Peyer's patch (tissue), 4 donors: ENCODE measurements at places on chromosomes 6 and 20.

DNA sequence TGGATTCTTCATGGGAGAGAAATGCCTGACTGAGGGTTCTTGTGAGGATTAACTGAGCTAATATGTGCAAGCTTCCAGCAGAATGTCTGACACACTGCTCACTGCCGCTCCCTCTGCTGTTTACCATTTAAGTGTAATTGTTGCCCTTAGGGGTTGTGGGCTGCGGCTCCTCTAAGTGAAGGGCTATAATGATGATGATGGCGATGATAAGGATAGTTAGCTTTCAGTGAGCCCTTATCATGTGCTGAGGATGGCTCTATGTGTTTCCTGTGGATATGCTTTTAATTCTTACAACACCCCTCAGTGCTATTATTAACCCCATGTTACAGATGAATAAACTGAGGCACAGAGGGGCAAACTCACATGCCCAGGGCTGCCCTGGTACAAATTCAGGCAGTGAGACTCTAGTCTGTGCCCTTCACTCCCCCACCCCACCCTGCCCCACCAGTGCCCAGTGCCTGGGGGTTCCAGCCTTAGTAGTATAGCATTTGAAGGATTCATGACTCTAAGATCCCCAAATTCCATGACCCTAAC, 33.4 kb downstream of the TGM2 start:
- DNase-seq: no peak
- H3K36me3 ChIP-seq: peaks cover 48% of the 10 kb centered on the region
- no peaks in the 10 kb centered on the region for H3K4me1 ChIP-seq
- no peak overlapping the region for H3K27ac ChIP-seq
- H3K27me3 ChIP-seq: no peaks in the 10 kb centered on the region
- no peak overlapping the region for H3K4me3 ChIP-seq

GRCh38 chr6:44477293-44477894, 89.9 kb downstream of the CDC5L start:
- H3K4me3 ChIP-seq: no peak overlapping the region
- no peaks in the 10 kb centered on the region for H3K36me3 ChIP-seq
- H3K27me3 ChIP-seq: no peaks in the 10 kb centered on the region
- H3K4me1 ChIP-seq: peaks cover 5% of the 10 kb centered on the region
- H3K27ac ChIP-seq: no peak overlapping the region

DNA sequence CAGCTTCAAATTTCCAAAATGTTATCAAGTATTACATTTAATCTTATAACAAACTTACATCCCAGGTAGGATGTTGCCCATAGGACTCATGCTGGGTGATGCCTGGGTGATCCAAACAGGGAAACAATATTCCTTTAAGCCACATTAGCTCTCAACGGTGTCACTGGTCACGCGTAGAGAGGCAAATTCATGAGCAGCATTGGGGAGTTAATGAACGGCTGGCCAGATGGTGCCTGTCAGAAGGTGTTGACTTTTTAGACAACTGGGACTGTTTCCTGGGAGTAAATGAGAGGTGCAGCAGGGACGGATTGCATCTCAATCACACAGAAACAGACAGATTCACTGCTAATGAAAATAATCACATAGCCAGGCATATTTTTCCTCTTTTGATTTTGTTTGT, 83.3 kb upstream of the ID4 start:
- no peak overlapping the region for H3K27ac ChIP-seq
- no peak overlapping the region for H3K4me3 ChIP-seq
- H3K36me3 ChIP-seq: no peaks in the 10 kb centered on the region
- DNase-seq: no peak

DNA sequence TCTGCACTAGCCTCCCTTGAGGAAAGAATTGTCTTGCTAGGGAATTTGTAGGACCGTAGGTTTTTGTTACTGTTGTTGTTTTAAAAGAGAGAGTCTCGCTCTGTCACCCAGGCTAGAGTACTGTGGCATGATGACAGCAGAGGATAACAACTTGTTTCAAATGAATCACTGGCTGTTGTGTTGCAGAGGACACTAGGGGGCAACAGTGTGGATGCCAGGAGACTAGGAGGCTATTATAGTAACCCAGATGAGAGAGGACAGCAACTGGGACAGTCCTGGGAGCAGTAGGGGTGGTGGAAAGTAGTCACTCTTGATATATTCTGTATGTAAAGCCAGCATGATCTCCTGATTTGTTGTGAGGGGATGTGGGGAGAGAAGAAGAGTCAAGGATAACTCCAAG, 41.8 kb upstream of the LAMA4 start:
- no peak overlapping the region for H3K27ac ChIP-seq
- peaks cover 11% of the 10 kb centered on the region for H3K4me1 ChIP-seq
- H3K4me3 ChIP-seq: no peak overlapping the region
- DNase-seq: no peak
- H3K36me3 ChIP-seq: no peaks in the 10 kb centered on the region
- no peaks in the 10 kb centered on the region for H3K27me3 ChIP-seq

GRCh38 chr6:93749191-93749590, 329.8 kb upstream of the EPHA7 start:
- no peak overlapping the region for H3K4me3 ChIP-seq
- no peaks in the 10 kb centered on the region for H3K27me3 ChIP-seq
- H3K4me1 ChIP-seq: no peaks in the 10 kb centered on the region
- no peaks in the 10 kb centered on the region for H3K36me3 ChIP-seq
- H3K27ac ChIP-seq: no peak overlapping the region
- DNase-seq: no peak

DNA sequence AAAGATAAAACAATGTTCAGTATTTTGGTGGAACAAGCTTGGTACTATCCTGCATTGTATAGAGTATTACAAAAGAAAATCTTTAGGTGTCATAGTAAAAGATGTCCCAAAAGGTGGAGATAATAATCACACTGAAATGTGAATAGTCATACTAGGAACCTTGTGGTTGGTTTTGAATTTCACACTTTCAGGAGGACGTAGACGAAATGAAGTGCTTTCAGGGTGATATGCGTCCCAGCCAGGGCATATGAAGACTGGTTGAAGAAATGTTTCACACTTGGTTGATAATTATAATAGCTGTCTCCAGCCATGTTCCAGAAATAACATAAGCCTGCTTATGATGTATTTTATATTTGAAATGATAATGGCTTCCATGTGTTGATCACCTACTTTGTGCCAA, 60.4 kb downstream of the SCAND1 start:
- no peaks in the 10 kb centered on the region for H3K4me1 ChIP-seq
- H3K36me3 ChIP-seq: no peaks in the 10 kb centered on the region
- H3K27ac ChIP-seq: no peak overlapping the region
- no peak for DNase-seq

- H3K36me3 ChIP-seq: no peaks in the 10 kb centered on the region
- no peaks in the 10 kb centered on the region for H3K27me3 ChIP-seq
- no peak overlapping the region for H3K4me3 ChIP-seq
- H3K4me1 ChIP-seq: no peaks in the 10 kb centered on the region
- no peak overlapping the region for H3K27ac ChIP-seq
Observed at GRCh38 chr6:75115481-75115880, 90.4 kb downstream of the COL12A1 start.

DNA sequence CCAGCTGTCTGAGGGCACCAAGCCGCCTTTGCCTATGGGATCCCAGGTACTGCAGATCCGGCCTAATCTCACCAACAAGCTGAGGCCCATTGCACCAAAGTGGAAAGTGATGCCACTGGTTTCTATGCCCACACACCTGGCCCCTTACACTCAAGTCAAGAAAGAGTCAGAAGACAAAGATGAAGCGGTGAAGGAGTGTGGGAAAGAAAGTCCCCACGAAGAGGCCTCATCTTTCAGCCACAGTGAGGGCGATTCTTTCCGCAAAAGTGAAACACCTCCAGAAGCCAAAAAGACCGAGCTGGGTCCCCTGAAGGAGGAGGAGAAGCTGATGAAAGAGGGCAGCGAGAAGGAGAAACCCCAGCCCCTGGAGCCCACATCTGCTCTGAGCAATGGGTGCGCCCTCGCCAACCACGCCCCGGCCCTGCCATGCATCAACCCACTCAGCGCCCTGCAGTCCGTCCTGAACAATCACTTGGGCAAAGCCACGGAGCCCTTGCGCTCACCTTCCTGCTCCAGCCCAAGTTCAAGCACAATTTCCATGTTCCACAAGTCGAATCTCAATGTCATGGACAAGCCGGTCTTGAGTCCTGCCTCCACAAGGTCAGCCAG, 283.0 kb downstream of the TSHZ2 start:
- no peak overlapping the region for H3K27ac ChIP-seq
- H3K4me1 ChIP-seq: no peaks in the 10 kb centered on the region
- H3K27me3 ChIP-seq: no peaks in the 10 kb centered on the region
- no peaks in the 10 kb centered on the region for H3K36me3 ChIP-seq
- no peak overlapping the region for H3K4me3 ChIP-seq

- no peaks in the 10 kb centered on the region for H3K4me1 ChIP-seq
- DNase-seq: no peak
- H3K4me3 ChIP-seq: no peak overlapping the region
- no peaks in the 10 kb centered on the region for H3K27me3 ChIP-seq
Observed at GRCh38 chr6:46808806-46809205, 15.6 kb downstream of the MEP1A start.

DNA sequence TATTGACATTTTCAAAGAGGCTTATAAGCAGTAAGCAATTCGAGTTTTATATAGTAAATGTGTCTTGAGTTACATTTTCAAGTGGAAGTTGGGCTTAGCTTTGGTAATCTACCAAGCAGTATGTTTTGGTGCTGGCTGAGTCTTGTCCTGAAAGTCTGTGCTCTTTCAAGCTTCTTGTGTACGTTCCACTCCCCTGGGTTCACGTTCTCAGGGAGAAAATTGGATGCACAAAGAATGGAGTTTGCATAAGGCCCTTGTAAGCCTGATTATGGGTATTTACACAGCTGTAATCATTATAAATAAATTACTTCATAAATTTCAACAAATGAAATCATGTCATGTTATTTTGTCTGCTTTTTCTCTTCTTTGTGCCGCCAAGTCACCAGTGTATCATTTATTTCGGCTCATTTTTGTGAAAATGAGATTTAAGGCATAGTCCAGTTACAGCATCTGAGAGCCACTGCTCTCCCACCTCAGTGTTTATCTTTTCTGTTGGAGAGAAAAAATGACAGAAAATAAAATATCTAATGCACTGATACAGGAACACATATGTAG, 262.5 kb downstream of the BTBD3 start:
- no peaks in the 10 kb centered on the region for H3K4me1 ChIP-seq
- DNase-seq: no peak
- H3K27me3 ChIP-seq: no peaks in the 10 kb centered on the region
- H3K36me3 ChIP-seq: no peaks in the 10 kb centered on the region
- no peak overlapping the region for H3K27ac ChIP-seq

DNA sequence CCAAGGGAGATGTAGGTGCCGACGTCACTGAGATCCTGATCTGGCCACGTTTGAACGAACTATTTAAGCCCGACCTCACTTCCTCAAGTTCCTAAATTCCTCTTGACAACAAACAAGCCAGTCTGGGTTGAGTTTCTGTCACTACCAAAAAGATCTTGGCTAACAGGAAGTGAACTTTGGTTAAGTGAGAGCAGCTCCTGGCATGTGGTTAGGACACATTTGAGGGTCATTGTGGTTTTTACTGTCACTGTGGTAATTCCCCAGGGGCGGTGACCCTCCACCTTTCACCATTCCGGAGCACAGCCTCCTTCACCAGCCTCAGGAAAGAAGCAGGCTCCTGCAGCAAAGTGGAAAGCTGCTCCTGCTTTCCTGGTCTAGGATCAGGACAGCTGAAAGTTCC, 43.1 kb upstream of the ZNF831 start:
- no peaks in the 10 kb centered on the region for H3K4me1 ChIP-seq
- H3K27me3 ChIP-seq: no peaks in the 10 kb centered on the region
- no peak for DNase-seq

- no peaks in the 10 kb centered on the region for H3K4me1 ChIP-seq
- DNase-seq: peak; percentile 77
- H3K4me3 ChIP-seq: no peak overlapping the region
- peak overlapping the region; percentile 58 for H3K27ac ChIP-seq
Observed at GRCh38 chr6:43695215-43695966, 7.8 kb upstream of the MRPS18A start.

DNA sequence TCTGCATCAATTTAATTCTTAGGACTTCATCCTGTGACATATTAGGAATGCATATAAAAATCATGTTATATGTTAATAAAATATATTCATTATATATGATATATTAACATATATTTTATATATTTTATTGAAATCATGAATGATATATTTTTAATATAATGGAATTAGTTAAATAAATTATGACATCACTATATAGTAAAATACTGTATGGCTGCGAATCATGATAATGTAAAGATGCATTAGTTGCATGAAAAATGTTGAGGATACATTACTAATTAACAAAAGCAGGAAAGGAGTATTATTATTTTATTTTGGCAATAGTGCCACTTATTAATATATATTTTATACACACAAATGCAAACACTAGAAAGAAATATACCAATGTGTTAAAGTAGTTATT, 8.4 kb upstream of the RNF217 start:
- H3K4me3 ChIP-seq: no peak overlapping the region
- no peak for DNase-seq
- H3K36me3 ChIP-seq: no peaks in the 10 kb centered on the region

- no peak for DNase-seq
- H3K36me3 ChIP-seq: no peaks in the 10 kb centered on the region
- H3K4me1 ChIP-seq: no peaks in the 10 kb centered on the region
Observed at GRCh38 chr6:31265926-31266325, 6.0 kb downstream of the HLA-C start.

DNA sequence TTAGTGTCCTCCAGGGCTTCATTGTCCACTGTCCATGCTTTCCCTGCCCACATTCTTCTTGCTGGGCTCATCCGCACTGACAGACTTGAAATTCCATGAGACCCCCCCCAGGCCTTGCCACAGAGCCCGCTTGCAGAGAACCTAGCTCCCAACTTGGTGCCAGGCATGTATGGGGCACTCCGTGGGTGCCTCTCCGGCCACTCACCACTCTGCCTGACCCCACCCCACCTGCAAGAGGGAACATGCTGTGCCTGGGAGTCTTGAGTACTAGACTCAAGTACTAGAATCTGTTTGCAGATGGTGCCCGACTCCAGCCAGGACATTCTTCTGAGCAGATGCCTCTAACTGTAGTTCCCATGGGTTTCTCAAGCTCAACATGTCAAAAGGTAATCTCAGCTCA, 47.9 kb downstream of the TRERF1 start:
- no peaks in the 10 kb centered on the region for H3K27me3 ChIP-seq
- DNase-seq: no peak
- no peaks in the 10 kb centered on the region for H3K36me3 ChIP-seq
- H3K27ac ChIP-seq: peak overlapping the region; percentile 77

DNA sequence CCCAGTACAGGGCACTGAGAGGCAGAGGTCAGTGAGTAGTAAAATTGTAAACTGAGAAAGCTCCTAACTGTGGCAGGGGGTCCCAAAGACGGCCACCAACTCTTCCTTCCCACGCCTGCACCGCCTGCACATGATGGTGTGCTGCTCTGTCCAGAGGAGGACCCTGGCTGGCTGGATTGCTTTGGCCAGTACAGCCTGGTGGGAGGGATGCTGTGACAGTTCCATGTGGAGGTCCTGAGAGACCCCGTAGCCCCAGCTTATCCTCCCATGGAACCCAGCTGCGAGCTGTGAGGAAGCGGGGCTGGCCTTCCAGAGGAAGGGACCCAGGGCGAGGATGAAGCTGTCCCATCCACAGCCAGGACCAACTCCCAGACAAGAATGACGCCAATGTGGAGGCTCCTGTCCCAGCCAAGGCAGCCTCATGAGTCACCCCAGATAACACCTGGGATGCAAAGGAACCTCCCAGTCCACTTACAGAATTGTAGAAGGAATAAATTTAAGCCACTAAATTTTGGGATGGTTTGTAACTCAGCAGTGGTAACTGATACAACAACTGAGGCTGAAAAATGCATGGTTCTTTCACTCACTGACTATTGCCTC, 2.0 kb upstream of the ACSS1 start:
- no peak overlapping the region for H3K4me3 ChIP-seq
- H3K27me3 ChIP-seq: no peaks in the 10 kb centered on the region

GRCh38 chr6:16372029-16372776, 133.8 kb downstream of the GMPR start:
- H3K4me3 ChIP-seq: no peak overlapping the region
- no peaks in the 10 kb centered on the region for H3K36me3 ChIP-seq
- no peak overlapping the region for H3K27ac ChIP-seq
- no peak for DNase-seq
